Glutamatergic neuron (in vitro differentiated cells): ENCODE measurements at places on chromosomes 4 and X. TPM values are rescaled to one million over a fixed set of nuclear protein-coding genes. Genes with fewer than 3 reads are reported as not detected.

GRCh38 chr4:1049591-1049905, 38.1 kb downstream of the FGFRL1 start:
- H3K27ac ChIP-seq = no peak overlapping the region
- H3K4me3 ChIP-seq = no peak overlapping the region
- no peak for DNase-seq
- H3K27me3 ChIP-seq = peaks cover 16% of the 10 kb centered on the region

DNA sequence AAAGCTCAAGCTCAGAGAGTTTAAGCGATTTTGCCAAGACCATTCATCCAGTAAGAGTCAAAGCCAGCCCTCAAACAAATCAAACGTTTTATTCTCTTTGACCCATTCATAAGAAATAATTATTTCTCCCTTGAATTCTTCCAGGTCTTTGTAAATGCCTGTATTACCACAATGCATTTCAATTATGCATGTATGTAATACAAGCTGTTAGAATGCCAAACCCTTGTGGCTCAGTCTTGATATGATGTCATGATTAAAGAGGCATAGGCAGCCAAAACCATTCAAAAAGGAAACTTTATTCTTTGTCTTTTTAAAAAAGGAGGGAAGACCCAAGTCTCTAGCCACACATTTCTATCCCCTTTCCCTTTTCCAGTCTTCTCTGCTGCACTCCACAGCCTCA, 56.5 kb upstream of the PGM2 start:
- no peak overlapping the region for H3K4me3 ChIP-seq
- no peak overlapping the region for H3K27ac ChIP-seq
- no peaks in the 10 kb centered on the region for H3K27me3 ChIP-seq
- no peak for DNase-seq

Gene ENPP6
- total RNA-seq = not detected

- no peak overlapping the region for H3K4me3 ChIP-seq
- H3K36me3 ChIP-seq = no peaks in the 10 kb centered on the region
- no peaks in the 10 kb centered on the region for H3K4me1 ChIP-seq
Measured at GRCh38 chr4:88690355-88690754, 7.3 kb downstream of the NAP1L5 start.

GRCh38 chr4:136575146-136575545, 957.1 kb downstream of the PCDH18 start:
- H3K36me3 ChIP-seq = no peaks in the 10 kb centered on the region
- no peaks in the 10 kb centered on the region for H3K27me3 ChIP-seq
- no peak overlapping the region for H3K27ac ChIP-seq
- H3K4me1 ChIP-seq = peaks cover 10% of the 10 kb centered on the region

Gene ZNF330
- 23.5 TPM for total RNA-seq

DNA sequence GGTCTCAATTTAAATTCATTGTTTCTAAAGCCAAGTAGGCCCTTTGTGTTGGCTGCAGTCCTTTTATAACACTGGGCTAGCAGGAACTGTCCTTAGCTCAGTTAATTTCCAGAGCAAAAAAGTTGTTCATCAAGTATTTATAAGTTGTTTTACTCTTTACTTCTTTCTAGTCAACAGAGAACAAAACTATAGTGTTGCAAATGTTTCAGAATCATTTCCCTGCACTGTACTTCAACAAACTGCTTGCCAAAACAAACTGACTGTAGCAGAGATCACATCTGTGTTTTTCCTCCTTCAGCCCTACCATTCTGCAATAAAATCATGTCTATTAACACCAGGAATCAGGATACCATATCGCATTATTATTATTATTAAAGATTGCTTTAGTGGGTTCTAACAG, 168.5 kb upstream of the SH3RF1 start:
- H3K4me3 ChIP-seq = no peak overlapping the region
- no peak for DNase-seq
- H3K4me1 ChIP-seq = peaks cover 4% of the 10 kb centered on the region
- peaks cover 14% of the 10 kb centered on the region for H3K36me3 ChIP-seq
- H3K27me3 ChIP-seq = peaks cover 2% of the 10 kb centered on the region
